NCI-H2171 treated with DMSO at 0.1 percent for 48 hours (cell line): ENCODE measurements at places on chromosomes 3 and 15.
A peak's percentile ranks its signal among the peaks of the same experiment; 100 is the strongest.

- no peak for DNase-seq
These were observed 75.8 kb downstream of the CPN2 start for GRCh38 chr3:194275291-194275690.

DNA sequence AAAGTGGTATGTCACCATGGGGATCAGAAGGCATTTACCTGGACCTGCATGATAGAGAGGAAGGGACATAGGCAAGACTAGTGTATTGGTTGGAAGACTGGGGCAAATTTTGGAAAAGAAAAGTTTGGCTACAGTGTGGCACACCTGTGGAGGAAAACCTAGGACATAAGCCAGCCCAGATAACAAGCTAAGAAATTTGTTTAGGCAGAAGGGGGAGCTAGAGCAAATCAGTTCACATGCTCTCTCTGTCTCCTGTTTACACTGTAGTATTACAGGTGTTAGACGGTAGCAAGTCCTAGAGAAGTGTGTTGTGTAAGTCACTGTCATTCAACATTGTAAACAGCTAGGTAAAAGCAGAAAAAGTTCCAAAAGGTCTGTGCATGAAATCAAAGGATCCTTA is 11.9 kb upstream of the ALDH1A2 start:
- no peak for DNase-seq

DNA sequence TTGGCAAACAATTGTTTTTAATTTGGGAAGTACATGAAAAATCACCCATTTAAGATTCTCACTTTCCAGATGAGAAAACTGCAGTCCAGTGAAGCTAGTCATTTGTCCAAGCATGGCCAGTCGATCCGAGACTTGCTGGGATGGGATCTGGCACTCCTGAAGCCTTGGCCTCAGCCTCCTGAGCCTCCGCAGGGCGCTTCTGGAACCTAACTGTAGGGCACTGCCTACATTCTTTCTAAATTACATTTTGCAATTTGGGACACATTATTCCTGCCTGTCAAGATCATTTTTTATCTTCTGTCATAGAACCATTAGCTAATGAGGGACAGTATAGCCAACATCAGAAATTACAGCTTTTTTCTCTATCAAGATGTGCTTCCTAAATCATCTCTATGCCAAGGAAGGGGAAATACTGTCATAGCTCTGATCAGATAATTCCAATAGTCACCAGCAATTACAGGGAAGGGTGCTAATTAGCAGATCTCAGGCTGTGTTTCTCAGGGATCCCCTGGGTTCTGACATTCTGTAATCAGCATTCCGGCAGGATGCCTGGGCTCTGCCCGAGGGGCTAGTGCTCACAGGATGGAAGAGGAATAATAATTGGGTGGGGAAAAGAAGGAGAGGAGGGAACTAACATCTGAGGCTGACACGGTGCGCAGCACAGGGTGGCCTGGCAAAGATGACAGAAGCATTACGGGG is 28.3 kb downstream of the ANAPC13 start:
- no peak for DNase-seq

DNA sequence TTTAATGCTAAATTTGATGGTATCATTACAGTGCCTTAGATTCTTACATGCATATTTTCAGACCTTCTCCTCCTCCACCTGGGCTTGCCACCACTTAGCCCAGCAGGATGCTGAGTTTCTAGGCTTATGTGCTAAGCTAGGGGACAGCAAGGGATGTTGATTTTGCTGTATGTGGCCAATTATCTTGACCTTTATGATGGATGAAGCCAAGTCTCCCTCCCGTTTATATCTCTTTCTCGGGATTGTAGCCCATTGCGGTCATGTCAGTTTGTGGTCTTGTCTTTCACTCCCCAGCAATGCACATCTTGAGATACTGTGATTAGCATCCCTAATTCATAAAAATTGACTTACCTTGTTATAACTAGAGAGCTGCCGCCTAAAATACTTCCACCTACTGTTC is 278.7 kb upstream of the SOX2 start:
- no peak for DNase-seq

DNA sequence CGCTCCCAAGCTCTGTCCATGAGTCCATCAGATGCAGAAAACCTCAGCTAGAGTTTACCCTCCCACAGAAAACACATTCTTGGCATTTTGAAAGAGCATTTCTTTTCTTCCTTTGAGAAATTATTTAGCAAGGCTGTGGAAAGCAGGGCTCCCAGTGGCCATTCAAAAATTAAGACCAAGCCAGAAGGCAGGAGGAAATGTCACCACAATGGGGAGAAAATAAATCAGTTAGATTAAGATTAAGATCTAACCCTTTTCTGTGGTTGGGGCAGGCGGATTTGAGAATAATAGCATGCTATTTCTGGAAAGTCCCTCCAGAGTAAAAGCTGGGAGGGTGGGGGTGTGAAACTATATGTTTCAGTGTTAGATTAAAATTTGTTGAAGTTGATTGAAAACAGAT is 20.2 kb downstream of the LRIG1 start:
- no peak for DNase-seq

- no peak for DNase-seq
These were observed 109.5 kb downstream of the CGGBP1 start for GRCh38 chr3:87949189-87949878.

DNA sequence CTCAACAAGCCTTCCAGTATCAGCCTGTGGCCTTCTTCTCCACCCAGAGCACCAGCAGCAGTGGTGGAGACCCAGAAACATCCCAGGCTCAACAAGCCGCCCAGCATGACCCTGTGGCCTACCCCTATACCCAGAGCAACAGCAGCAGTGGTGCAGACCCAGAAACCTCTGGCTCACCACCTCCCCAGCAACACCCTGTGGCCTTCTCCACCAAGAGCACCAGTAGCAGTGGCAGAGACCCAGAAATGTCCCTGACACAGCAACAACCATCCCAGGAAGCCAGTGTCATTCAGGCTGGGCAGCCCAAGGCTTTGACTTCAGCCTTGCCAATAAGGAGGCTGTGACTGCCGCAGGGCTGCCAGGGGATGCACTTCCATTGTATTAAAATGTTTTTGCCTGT is 16.3 kb upstream of the EMC3 start:
- DNase-seq, result no peak

GRCh38 chr15:68427963-68428362 is 4.0 kb downstream of the ITGA11 start:
- DNase-seq, result no peak

- DNase-seq, result peak; percentile 23
These were observed 536 bp downstream of the SEC61A1 start for GRCh38 chr3:128052595-128053351.

- no peak for DNase-seq
These were observed 692 bp downstream of the UBE2E2 start for GRCh38 chr3:23203708-23204330.

- DNase-seq, result no peak
These were observed 57.1 kb upstream of the MBNL1 start for GRCh38 chr3:152211655-152212054.

- no peak for DNase-seq
These were observed 12.2 kb downstream of the TUBGCP4 start for GRCh38 chr15:43383070-43383469.

- DNase-seq, result no peak
These were observed 76.0 kb upstream of the TSC22D2 start for GRCh38 chr3:150331978-150332568.
